NCI-H187 (cell line): ENCODE measurements at places on chromosomes 5 and 9.

- no peak for DNase-seq
Observed at GRCh38 chr5:151253605-151253950, 593 bp downstream of the GM2A start.

DNA sequence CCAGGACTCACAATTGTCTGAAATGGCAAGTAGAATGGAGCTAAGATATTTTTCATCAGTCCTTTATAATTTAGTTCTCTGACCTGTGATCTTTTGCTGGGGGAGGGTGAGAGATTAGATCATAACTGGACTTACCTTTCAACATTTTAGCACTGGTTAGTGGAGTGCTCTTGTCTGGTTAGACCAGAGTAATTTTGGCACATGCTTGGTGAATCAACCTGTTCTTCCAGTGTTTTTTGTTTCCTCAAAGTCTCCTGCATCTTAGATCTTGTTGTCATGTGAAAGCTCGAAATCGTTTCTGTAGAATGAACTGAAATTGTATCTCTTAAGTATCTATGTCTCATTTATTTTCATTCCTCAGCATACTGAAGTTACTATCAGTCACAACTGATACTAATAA is 122.4 kb downstream of the TLE4 start:
- DNase-seq = no peak

- no peak for DNase-seq
Observed at GRCh38 chr9:95645992-95646391, 129.2 kb upstream of the PTCH1 start.

DNA sequence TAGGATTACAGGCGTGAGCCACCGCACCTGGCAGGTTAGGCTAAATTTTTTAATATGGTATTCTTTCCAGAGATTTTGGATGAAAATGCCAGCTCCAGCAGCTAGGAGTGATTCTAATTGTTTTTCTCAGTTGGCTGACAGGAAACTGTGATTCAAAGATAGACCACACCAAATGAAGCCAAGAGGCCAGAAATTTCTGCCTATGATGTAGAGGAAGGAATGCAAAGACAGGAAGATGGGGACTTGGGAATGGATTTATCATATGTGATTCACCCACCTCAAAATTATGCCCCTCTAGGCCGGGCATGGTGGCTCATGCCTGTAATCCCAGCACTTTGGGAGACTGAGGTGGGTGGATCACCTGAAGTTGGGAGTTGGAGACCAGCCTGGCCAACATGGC is 53.3 kb downstream of the UGCG start:
- DNase-seq = no peak

DNA sequence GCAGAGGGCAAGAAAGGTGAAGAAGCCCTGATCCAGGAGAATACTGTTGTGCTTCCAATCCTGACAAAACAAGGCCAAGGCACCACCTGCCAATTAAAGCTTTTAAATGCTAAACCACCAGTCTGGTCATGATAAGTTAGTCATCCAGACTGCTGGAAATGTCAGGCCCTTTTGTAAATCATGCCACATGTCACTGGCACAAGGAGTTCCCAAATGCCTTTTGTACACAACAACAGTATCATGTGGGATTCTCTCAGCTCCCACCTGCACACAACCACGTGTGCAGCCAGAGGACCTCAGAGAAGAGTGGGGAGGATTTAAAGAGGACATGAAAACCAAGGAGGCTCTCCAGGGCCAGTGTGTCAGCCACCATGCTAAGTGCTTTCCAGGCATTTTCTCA is 99.3 kb downstream of the CDK5RAP2 start:
- no peak for DNase-seq

DNA sequence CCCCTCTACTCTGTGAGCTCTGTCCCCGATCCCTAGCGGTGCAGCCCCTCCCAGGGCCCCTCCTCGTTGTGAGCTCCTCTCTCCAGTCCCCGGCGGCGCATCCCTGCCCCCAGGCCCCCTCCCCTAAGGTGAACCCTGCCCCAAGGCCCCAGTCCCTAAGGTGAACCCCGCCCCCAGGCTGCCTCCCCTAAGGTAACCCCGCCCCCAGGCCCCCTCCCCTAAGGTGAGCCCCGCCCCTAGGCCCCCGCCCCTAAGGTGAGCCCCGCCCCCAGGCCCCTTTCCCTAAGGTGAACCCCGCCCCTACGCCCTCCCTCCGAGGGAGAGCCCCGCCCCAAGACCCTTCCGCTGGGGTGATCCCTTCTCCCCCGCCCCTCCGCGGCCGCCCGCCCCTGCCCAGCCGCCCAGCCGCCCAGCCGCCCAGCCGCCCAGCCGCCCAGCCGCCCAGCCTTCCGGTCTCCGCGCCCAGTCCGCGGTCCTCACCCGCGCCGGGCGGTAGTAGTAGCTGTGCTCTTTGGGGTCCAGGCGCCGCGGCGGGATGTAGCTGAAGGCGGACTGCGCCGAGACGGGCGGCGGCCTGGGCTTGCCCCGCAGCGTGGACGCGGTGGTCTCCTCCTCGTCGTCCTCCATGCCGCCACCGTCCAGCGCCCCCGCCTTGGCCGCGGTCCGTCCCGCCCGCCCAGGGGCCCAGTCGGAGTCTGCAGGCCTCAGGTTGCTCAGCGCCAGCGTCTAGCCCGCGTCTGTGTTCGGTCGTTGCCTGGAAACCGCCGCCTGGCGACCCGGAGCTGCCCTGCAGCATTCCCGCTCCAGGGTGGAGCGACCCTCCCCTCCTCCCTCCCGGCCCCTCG is at the start of gene CFAP90:
CFAP90 (minus strand) TSS at position 739 of the 845 bp plus-strand sequence; CDS start at position 627, 112 bp downstream.
- DNase-seq = no peak

DNA sequence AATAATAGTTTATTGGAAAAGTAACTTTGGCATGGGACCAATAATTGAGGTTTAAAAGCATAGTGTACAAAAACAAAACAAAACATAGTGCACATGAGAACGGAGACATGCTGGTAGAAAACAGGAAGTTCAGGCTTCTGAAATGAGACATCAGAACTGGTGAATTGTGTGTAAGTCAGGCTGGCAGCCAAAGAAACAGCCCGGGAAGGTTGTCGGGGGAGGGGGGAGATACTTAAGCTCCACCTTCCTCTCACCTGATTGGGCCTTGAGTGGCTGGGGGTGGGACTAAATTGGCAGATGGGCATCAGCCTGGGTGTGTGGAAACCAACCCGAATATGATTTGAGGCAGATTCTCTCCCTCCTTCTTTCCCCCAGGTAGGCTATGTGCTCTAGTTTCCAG is 256.3 kb downstream of the SMARCA2 start:
- DNase-seq = no peak

GRCh38 chr9:91026266-91026665 is 224.6 kb downstream of the SYK start:
- no peak for DNase-seq

- DNase-seq = no peak
Observed at GRCh38 chr5:135966790-135967189, 12.0 kb upstream of the LECT2 start.

DNA sequence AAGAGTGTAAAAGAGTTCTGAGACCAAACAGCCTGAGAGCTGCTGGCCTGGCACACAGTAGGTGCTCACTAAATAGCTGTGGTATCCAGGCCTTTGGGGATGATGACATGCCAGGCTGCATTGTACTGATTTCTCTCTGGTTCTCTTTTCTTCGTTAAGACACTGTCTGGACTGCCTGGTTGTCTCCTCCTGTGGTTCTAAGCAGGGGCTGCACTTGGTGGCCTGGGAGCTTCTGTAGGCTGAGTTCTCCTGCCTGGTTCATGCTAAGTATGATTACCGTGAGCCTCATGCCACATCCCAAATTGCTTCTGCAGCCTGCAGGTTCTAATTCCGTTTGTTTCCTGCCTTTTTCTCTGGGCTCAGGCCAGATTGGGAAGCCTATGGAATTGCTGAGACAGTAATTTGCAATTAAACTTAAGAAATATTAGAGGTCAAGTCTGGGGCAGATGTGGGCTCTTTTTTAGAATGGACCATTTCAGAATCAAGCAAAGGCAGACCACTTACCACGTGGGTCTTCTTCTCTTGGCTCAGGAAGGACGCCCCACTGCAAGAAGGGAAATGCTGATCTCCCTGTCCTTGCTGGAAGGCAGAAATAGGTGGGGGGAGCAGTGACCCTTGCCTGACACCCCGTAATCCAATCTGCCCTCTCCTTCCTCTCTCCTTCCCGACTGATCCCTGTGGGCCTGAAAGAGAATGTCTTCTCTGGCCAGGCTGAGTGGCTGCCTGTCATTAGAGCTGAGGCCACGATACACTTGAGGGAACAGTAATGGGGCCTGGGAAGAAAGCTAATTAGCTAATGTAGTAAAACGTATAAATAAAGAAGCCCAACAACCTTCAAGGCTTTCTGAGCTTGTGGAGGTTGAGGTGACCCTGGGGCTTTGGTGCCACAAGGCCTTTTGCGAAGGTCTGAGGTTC is 21.9 kb upstream of the BOD1 start:
- DNase-seq = no peak

GRCh38 chr5:44538797-44539601 is 149.8 kb upstream of the FGF10 start:
- no peak for DNase-seq

DNA sequence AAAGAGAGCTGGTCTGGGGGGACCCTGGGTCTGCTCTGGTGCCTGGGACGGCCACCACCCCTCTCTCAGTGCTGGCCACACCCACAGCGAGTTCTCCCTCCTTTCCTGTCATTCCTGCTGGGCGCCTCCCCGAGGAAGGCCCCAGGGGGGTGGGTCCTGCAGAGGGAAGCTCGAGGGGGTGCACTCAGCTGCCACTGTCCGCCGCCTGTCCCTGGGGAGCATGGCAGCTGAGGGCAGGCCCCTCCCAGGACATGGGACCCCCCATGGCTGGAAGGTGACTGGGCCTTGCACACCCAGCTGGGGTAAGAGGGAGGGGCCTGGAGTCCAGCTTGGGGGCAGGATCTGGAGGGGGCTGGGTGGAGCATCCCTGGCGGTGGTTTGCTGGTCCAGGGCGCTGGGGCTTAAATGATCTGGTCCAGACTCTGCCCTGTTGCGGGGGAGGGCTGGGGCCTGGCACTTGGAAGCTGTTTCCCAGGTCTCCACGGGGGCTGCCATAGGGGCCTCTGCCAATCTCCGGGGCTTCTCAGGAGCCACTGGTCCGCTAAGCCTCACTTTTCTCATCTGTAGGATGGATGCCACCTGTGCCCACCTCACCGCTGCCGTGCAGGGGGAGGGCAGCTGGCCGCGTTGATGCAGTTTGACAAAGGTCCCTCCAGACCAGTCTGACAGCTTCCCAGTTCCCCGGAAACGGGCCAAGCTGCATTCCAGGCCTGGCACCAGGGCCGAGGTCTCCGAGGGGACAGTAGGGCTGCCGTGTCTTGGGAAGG is 6.0 kb upstream of the SLC2A6 start:
- DNase-seq = no peak

GRCh38 chr5:139671096-139671841 is 23.1 kb downstream of the CXXC5 start:
- no peak for DNase-seq

DNA sequence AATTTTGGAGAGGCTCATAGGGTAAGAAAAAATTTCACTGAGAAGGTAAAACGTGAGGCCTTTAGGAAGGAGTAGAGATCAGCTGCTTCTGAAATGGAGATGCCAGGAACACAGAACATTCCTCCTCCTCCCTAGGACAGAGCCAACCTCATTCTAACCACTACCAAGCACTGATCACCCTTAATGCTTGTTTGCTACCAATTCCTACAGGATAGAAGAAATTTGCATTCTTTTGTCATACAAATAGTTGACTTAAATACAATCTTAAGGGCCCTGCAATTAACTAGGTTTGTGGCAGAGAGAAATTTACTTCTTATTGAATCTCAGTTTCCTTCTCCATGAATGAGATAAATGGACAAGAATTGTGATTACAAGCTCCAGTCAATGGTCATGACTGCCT is 780.2 kb upstream of the WWC1 start:
- no peak for DNase-seq

DNA sequence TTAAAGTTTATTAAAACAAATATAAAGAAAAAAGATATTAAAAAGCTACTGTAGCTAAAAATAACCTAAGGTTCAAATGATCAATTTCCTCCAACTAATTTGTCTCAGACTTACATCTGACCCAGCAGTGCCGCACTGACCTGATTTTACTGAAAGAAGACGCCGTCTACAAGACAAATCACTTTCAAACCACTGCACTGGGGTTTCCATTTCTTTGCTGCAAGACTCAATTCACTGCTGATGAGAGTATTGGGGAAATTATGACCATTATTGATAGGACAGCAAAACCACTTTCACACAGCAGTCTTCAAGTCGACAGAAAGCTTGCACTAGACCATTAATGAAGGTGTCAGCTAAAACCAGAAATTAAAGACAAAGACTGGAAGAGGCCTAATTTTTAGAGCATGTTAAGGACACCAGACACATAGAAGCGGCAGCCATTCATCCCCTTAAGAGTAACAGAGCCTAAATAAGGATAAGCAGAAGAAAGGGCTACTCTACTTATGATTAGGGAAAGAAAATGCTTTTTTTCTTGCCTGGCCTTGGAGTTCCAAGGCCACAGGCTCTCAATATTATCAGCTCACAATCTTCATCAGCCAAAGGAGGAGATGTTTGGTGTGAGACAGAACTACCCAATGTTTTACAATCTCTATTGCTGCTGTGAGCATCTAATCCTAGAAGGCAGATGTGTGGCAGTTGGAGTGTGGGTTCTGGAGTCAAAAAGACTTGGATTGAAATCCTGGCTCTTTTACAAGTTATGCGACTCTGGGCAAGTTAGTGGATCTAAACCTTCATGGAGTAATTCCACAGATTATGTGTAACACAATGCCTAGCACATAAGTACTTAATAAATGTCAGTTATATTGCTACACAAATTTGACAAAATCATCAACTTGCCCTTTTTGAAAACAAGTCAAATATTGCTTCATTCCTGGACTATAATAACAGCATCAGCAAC is 190.7 kb downstream of the MAPKAP1 start:
- no peak for DNase-seq

GRCh38 chr9:130846487-130847305 is 11.6 kb downstream of the ABL1 start:
- no peak for DNase-seq

DNA sequence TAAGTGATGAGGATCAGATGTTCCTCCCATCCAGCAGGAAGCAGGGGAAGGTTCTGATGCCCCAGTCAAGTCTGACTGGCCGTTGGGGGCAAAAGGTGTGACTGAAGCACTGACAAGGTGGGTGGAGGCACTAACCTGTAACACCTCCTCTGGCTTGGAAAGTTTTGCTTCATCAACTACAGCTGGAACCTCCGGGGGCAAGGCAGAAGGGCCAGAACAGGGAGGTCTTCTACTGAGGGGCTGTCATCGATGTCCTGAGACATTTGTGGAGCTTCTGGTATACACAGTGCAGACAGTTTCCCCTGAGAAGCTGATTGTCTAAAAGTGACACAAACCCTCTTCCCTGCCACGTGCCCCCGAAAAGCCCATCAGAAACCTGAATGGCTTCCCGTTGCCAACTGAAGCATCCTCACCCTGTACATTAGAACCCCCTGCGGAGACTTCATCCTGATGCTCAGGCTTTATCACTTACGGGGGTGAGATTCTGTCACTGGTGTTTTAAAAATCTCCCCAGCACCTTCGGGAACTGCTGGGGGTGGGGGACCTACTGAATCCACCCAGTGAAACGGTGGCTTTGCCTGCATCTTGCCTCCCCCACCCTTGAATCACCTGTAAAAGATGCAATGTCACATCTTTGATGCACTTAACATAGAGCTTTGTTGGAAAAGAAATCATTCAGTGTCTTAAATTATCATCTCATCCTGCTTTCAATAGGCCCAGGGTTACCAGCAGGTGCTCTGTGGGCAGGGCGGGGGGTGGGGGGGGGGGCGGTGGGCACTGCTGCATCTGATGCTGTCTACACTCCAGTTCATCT is 24.6 kb downstream of the TRAF1 start:
- DNase-seq = peak; percentile 58

GRCh38 chr9:79196606-79197005 is 375.2 kb upstream of the TLE4 start:
- no peak for DNase-seq

- no peak for DNase-seq
Observed at GRCh38 chr9:86983620-86984259, 36.4 kb upstream of the GAS1 start.

GRCh38 chr5:170117736-170118135 is 12.0 kb downstream of the FOXI1 start:
- DNase-seq = no peak
